Dermis lymphatic vessel endothelial cell (primary cell): ENCODE measurements at places on chromosomes 6 and 20. TPM values are rescaled to one million over a fixed set of nuclear protein-coding genes. Genes with fewer than 3 reads are reported as not detected.

The EPPIN gene
- total RNA-seq: not detected in 2 replicates

The XKR7 gene
- total RNA-seq: under 0.01 TPM in 1 of 2 replicates, not detected in the other

The PGC gene
- not detected in 2 replicates for total RNA-seq

The IMPG1 gene
- not detected in 2 replicates for total RNA-seq

The PEX7 gene
- 4.9 and 5.6 TPM in 2 replicates for total RNA-seq

The RAET1L gene
- not detected in 2 replicates for total RNA-seq

The SLC22A2 gene
- total RNA-seq: not detected in 2 replicates

The DSE gene
- 14.3 and 16.8 TPM in 2 replicates for total RNA-seq

The IL20RA gene
- 0.22 and 0.26 TPM in 2 replicates for total RNA-seq

The TINAG gene
- not detected in 2 replicates for total RNA-seq

The CGA gene
- 0.11 TPM in 1 of 2 replicates, not detected in the other for total RNA-seq

The GSTA1 gene
- total RNA-seq: not detected in 2 replicates
